ENCODE measurements at places on chromosomes 1 and 21.
A peak's percentile ranks its signal among the peaks of the same experiment; 100 is the strongest.

DNA sequence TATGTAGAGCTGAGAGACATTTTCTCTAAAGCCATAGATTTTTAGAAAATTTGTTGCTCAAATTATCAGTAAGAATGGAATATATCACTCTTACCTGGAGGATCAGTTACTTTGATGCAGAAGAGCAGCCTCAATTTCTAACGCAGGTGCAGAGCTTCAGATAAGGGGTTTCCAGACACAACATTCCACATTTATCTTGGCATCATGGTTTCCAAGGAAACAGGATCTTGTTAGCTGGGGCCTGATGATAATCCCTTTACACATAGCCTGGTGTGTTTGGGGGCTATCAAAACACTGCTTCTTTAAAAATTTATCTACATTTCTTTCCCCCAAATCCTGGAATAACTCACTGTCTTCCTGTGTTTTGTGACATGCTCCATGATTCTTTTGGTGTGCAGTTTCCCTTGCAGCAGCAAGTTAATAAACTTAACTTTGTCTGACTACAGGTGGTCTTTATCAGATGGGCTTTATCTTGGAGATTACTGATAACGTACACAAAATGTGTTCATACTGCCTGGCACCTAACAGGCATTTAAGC, 2.7 kb upstream of the STX12 start:
- no peak for DNase-seq

DNA sequence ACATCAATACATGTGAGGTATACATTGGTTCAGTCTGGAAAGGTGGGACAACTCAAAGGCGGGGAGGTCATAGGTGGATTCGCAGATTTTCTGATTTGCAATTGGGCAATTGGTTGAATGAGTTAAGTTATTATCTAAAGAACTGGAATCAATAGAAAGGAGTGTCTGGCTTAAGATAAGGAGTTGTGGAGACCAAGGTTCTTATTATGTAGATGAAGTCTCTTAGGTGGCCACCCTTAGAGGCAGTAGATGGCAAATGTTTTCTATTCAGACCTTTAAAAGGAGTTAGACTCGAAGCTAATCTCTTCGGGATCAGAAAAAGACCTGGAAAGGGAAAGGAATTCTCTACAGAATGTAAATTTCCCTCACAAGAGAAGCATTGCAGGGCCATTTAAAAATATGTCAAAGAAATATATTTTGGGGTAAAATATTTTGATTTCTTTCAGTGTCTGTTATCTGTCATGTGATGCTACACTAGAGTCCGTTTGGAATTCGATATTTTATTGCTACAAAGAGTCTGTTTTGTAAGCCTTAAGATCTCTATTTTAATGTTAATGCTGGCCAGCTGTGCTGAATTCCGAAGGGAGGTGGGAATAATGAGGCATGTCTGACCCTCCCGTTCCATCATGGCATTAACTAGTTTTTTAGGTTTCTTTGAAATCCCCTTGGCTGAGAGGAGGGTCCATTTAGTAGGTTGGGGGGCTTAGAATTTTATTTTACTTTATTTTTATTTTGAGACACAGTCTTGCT, 265.1 kb downstream of the PTPRU start:
- DNase-seq, result no peak

- peak; percentile 97 for DNase-seq
These were observed at the start of gene UBXN11 for GRCh38 chr1:26306290-26307229. TSS of gene UBXN11 (minus strand) at chr1:26306636. CDS start at chr1:26302883, 3,753 bp downstream.

DNA sequence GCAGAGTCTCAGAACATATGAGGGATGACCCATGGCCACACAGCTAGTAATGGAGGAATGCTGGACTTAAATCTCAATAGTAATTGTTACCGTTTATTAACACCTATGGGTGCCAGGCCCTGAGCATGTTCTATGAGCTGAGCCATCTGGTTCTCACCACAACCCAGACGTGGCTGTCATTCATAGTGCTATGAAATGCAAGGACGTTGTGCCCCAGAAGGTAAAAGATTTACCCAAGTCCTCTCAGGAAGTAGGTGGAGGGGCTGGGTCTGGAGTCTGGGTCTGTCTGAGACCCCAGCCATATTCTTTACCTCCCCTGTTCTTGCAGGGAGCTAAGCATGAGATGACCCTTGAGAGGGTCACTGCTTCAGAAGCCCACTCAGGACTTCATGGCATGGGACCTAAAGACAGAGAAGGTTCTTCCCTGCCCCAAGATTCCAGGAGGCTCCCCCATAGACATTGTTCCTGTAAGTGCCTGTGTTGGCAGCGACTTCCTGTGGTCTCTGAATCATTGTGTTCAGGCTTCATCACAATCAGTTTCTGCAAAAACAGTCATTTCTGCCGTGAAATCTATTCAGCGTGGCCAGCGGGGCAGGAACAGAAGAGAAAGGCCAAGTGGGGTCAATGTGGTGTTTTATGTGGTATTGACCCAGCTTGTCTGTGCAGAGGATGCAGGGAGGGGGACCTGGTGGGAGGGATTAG, 475.4 kb downstream of the PTPRU start:
- no peak for DNase-seq

- no peak for DNase-seq
These were observed 43.8 kb downstream of the DENND1B start for GRCh38 chr1:197731449-197731848.

DNA sequence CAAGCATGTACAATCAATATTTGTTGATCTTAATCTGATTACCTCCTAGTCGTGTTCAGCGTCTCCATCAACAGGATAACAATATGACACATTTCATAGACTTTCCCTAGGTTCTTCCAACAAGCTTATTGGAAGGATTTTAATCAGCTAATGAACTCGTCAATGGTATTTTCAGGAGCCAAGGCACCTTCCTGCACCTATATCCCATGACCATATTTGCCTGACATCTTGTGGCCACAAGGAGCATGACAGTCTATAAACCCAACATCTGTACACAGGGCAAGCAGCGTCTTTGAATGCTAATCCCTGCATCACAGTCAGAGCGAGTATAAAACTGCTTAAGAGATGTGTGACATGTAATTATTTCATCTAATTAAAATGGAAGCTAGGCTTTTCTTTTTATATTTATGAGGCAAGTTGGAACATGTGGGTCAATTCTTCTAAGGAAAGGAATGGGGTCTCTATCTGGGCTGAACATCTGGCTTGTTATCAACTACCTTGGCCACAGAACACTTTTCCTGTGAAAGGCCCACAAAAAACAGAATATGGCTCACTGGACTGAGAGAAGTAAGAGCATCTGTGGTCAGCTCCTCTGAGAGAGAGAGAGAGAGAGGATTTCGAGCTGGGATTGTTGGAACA, 388.8 kb downstream of the NTNG1 start:
- peak; percentile 65 for DNase-seq

DNA sequence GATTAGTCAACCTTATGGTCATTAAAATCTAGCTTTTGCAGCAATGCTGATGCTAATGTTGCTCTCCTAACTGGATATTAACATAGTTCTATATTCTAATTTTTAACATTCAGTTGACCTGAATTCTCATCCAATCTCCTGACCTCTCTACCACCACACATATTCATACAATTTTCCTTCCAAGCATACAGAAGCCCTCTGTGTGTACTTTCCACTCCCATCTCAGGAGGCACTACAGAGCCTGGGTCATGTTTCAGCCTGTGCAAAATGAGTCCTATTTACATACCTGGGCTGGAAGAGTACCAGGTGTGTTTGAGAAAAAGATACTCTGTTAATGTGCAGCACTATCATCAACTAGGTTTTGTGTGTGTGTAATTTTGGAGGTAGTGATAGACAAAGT, 486.3 kb downstream of the NEGR1 start:
- DNase-seq, result peak; percentile 85

- DNase-seq, result no peak
These were observed 144.6 kb downstream of the CLIC6 start for GRCh38 chr21:34813266-34813894.

GRCh38 chr1:205595435-205595834, 36.4 kb downstream of the ELK4 start:
- no peak for DNase-seq

- no peak for DNase-seq
These were observed 249.0 kb downstream of the PDE4B start for GRCh38 chr1:66041654-66042053.

GRCh38 chr1:24903560-24903954, 26.5 kb downstream of the RUNX3 start:
- DNase-seq, result no peak

DNA sequence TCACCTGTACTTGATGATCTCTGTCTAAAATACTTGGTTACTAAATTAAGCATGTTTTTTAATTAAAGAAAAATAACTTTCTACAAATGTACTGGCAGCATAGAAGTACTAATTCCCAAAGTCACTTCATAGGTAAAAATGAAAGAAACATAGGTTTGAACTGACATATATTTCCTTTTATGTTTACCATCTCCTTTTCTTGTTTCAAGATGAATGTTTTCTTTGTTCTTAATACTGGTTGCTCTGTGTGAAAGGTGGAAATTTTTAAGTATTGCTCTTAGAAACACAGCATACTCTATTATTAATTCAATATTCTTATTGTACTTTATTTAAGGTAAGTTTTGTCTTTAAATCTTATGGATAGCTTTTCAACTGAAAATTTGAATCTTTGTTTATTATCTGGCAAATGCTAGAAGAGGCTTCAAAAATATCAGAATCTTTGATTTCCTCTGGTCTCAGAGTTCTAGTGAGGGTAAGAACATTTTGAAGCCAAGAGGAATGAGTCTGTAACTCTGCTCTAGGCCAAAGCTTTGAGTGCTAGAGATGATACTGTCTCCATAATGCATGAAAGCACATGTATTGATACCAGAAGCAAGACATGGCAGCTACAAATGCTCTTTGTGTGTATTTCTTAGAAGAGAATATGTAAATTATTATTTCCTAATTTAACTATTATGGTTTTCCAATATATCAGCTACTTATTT, 18.2 kb downstream of the RRP15 start:
- DNase-seq, result no peak

Data from NCI-H526 treated with DMSO at 0.1 percent for 48 hours (cell line).